ENCODE measurements at places on chromosomes 13 and 19. TPM values are rescaled to one million over a fixed set of nuclear protein-coding genes. Genes with fewer than 3 reads are reported as not detected.
A peak's percentile ranks its signal among the peaks of the same experiment; 100 is the strongest.

DNA sequence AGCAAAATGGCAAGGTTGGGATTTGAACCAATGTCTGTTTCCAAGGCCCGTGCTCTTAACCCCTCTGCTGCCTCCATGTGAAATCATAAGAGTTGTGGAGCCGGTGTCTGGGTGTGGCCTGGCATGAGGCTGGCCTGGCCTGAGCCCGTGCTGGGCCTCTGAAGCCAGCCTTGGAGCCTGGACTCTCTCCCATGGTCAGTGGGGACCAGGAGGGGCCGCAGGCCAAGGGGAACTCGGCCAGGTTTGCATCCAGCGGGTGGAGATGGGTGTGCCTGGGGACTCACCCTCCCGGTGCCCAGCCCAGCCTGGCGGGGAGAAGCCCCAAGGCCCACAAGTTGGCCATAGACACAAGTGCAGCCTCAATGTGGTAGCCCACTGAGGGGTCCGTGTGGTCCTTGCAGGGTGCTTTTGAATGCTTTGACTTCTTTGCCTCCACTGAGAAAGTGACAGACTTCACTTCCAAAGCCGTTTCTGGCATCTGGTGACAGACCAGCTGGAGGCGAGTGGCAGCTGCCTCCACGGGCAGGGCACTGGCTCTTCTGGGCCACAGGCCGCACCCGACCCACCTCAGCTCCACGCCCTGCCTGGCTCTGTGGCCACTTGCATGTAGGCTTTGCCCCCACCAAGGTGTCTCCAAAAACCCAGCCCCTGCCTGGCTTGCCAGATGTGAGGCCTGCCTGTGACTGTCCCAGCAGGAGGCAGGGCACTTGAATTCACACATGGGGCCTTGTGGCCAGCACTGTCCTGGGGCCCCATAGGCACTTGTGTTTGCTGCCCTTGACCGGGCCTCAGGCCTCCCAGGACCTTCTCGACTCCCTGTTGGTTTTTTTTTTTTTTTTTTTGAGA lies 26.2 kb upstream of the NCCRP1 start:
- H3K27ac ChIP-seq = no peak overlapping the region
- peaks cover 6% of the 10 kb centered on the region for H3K27me3 ChIP-seq
- H3K4me1 ChIP-seq = peaks cover 3% of the 10 kb centered on the region
- no peak overlapping the region for H3K4me3 ChIP-seq
- peaks cover 5% of the 10 kb centered on the region for H3K36me3 ChIP-seq

LILRB4 gene
- total RNA-seq = not detected

DNA sequence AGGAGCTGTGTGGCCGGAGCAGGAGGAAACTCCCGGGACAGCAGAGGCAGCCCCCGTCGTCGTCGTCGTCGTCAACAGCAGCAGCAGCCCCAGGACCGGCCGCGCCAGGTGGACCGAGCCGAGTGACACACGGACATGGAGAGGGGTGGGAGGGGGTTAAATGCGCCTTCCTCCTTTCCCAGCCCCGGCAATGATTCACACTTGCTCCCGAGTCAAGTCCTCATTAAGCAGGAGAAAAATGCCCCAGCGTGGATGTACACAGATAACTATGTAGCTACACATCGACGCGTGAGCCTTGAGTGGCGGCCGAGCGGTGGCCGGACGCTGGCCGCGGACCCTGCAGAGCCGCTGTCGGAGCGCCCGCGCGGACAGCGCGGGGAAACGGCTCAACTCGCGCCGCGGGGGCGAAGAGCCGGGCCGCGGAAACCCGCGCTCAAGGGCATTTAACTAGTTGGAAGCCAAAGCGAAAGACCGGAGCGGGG lies 645 bp downstream of the UBL3 start:
- peak overlapping the region; percentile 99 for H3K27ac ChIP-seq
- H3K36me3 ChIP-seq = peaks cover 5% of the 10 kb centered on the region
- peak; percentile 56 for DNase-seq
- peak overlapping the region; percentile 100 for H3K4me3 ChIP-seq
- H3K27me3 ChIP-seq = peaks cover 7% of the 10 kb centered on the region
- H3K4me1 ChIP-seq = peaks cover 19% of the 10 kb centered on the region

SELENOV gene
- 2.9 TPM for total RNA-seq

PDE4A gene
- total RNA-seq = 0.46 TPM

DNA sequence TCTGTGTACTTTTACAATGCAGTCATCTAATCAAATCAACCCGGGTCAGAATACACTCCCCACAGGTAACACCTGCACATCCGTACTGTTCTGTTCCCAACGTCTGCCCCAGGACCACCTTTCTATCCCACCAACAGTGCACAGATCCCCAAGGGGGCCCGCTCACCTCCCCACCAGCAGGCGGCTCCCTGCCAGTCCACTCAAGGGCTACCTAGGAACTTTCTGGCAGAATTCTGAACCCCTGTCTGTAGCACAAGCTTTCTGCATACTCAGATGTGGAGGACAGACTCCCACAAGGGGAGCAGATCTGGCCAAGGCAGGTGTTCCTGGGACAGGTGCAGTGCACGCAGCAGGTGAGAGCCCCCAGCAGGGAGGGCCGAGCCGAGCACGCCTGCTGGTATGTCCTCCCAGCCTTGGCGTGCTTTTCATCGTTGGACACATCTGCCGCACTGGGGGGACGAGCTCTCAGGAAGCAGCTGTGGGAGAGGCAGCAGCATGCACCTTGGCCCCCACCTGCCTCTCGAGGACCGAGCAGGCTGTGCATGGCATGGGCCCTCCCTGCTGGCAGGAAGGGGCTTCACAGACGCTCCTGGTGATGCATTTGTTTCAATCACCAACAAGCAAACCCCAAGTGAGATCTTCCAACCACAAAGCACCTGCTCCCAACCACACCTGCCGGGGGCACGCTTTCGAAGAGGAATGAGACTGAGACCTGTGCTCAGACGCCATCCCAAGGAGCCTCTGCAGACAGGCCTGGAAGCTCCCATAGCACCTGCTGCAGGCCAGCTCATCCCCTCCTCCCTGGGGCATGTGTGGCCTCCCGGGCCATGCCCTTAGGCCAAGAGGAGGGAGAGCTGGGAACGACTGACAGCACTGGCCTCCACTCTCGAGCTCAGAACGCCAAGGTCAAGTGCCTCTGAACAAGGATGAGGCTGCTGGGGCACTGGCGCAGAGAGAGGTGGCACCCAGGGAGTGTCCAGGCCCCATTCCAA lies 35.9 kb downstream of the RAB20 start:
- H3K27ac ChIP-seq = peak overlapping the region; percentile 42
- no peak for DNase-seq
- H3K36me3 ChIP-seq = peaks cover 3% of the 10 kb centered on the region
- no peaks in the 10 kb centered on the region for H3K4me1 ChIP-seq
- no peak overlapping the region for H3K4me3 ChIP-seq

GRCh38 chr19:34662919-34663318 lies 14.0 kb downstream of the SCGB2B2 start:
- no peaks in the 10 kb centered on the region for H3K36me3 ChIP-seq
- H3K4me1 ChIP-seq = no peaks in the 10 kb centered on the region
- peak overlapping the region; percentile 23 for H3K27ac ChIP-seq
- DNase-seq = peak; percentile 29

DNA sequence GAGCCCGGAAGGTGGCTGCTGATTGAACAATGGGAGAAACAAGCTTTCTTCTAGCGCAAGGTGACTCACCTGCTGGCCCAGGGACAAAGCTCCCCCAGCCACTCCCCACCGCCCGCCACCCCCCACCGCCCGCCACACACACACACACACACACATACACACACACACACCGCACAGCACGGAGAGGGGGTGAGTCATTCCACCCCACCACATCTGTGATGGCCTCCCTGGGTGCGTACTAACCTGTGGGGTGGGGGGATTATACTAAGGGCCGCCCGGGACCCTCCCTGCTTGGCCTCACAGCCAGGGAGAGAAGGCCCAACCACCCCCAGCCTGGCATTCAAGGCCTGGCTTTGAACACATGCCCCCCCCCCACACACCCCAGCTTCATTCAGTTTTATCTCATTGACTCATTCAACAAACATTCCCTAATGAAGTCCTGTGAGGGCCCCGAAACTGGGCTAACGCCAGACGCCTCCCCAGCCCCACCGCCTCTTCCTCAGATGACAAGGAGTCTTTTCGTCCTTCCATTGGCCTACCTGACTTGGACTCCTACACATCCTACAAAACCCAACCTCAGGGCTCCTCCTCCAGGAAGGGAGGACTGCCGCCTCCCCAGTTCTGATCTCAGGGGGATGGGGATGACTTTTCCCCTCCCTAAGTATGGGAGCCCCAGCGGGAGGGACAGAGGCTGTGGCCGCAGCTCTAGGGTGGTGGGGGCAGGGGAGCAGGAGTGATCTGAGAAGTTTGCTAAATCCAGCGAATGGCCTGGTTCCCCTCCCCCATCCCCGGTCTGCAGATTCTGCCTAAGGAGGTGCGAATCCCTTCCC lies 5.8 kb upstream of the ONECUT3 start:
- H3K36me3 ChIP-seq = no peaks in the 10 kb centered on the region
- H3K4me3 ChIP-seq = no peak overlapping the region
- H3K27ac ChIP-seq = no peak overlapping the region
- peaks cover 18% of the 10 kb centered on the region for H3K27me3 ChIP-seq
- H3K4me1 ChIP-seq = no peaks in the 10 kb centered on the region

- H3K27ac ChIP-seq = no peak overlapping the region
- peaks cover 22% of the 10 kb centered on the region for H3K4me1 ChIP-seq
- H3K4me3 ChIP-seq = peak overlapping the region; percentile 92
- peaks cover 15% of the 10 kb centered on the region for H3K27me3 ChIP-seq
- no peak for DNase-seq
- H3K36me3 ChIP-seq = peaks cover 5% of the 10 kb centered on the region
Observed at GRCh38 chr13:25171170-25171516, 945 bp downstream of the AMER2 start.

DNA sequence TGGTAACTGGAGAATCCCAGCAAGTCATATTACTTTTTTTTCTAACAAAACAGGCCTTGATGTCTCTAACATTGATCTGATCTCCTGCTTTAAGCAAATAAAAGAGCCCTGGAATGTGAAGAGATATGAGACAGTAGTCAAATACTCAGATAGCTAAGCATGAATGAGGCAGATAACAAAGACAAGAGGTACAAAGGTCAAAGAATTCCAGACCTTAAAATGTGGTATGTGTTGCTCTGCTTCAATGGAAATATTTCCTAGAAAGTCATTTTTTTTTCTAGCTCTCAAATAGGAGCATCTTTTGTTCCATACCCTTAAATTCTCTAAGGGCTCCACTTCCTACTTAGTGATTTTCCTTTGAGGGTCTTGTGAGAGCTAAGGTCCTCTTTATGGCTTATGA lies 54.6 kb downstream of the ZNF254 start:
- no peaks in the 10 kb centered on the region for H3K27me3 ChIP-seq
- no peak overlapping the region for H3K4me3 ChIP-seq
- H3K4me1 ChIP-seq = no peaks in the 10 kb centered on the region
- no peak for DNase-seq

- peaks cover 26% of the 10 kb centered on the region for H3K4me1 ChIP-seq
- no peak overlapping the region for H3K4me3 ChIP-seq
- peaks cover 18% of the 10 kb centered on the region for H3K36me3 ChIP-seq
- DNase-seq = no peak
Observed at GRCh38 chr13:48405875-48406274, 7.0 kb downstream of the LPAR6 start.

DNA sequence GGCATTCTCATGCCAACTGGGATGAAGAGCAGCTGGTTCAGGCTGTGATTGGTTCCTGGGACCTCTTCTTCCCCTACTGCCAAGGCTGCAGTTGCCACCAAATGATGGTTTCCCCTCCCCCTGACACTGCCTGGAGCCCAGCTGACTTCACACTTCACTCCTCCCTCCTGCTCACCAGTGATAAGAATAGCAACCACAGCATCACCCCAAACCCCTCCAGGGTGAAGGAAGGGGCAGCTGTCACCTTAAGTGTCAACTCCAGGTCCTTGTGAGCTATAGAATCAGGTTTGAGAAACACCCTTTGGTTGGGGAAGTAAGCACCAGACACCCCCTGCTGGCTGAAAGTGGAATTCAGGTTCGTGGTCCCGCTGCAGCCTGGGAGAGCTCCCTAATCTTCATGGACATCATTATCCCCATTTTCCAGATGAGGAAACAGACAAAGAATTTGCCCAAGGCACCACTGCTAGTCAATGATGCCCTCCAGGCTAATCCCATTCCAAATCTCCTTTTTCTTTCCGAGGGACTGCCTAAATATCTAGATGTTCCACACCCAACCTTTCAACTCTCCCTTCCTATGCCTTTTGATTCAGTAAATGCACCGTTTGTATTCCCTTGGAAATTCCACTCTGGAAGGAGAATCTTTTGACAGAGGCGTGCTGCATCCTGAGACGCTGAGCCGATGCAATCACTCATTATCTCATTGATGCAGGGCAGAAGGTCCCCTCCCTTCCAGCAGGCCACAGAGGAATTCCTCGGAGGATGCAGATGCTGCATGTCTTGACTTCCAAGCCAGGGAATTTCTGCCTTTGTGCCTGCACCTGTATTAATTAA lies 50.6 kb upstream of the UQCRFS1 start:
- no peaks in the 10 kb centered on the region for H3K36me3 ChIP-seq
- no peak overlapping the region for H3K4me3 ChIP-seq
- H3K27ac ChIP-seq = no peak overlapping the region
- peak; percentile 77 for DNase-seq
- H3K27me3 ChIP-seq = peaks cover 11% of the 10 kb centered on the region
- H3K4me1 ChIP-seq = no peaks in the 10 kb centered on the region

AP1M2 gene
- 7.5 TPM for total RNA-seq

- peaks cover 4% of the 10 kb centered on the region for H3K4me1 ChIP-seq
- H3K4me3 ChIP-seq = no peak overlapping the region
- DNase-seq = no peak
- no peak overlapping the region for H3K27ac ChIP-seq
Observed at GRCh38 chr19:39196320-39196719, 444 bp upstream of the NCCRP1 start.

DNA sequence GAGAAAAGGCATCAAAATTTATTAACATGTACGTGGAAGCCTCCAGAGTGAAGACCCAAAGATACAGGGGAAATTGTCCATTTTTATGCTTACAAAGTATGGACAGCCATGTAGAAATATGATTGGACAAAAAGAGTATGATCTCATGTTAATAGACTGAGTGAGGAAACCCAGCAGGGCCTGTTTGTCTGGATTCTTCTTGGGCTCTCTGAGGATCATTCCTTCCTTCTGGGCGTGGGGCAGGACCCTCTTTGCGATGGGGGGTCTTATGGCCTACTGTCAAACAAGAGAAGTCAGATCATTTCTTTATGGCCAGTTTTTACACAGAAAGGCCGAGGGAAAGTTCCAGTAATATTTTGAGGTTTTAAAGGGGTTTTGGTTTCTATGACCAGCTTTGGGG lies 110.8 kb downstream of the ESD start:
- H3K4me3 ChIP-seq = no peak overlapping the region
- DNase-seq = no peak
- H3K4me1 ChIP-seq = peaks cover 25% of the 10 kb centered on the region
- H3K36me3 ChIP-seq = no peaks in the 10 kb centered on the region

DNA sequence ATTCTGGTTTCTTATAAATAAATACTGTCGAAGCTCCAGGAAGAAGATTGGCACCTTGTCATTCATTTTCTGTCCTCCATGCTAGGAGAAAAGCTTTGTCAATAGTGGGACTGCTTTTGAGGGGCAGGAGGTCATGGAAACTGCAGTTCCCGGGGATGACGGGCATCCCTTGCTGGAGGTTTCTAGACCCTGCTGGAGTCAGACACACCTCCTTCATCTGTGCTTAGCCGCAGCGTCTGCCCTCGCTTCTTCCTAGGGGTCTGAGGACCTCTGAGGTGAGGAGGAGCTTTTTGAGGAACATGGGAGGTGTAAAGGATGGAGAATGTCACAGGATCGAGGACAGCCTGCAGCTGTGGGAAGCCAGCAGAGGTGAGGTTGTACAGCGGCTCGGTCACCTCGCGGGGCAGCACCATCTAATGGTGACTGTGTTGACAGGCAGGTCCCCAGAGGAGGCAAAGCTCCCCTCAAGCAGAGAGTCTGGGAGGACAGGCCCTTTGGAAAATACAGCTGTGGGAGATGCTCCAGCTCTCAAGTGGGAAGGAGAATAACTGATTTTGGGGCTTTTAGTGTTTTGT lies 172.7 kb upstream of the RNF113B start:
- peaks cover 5% of the 10 kb centered on the region for H3K27me3 ChIP-seq
- H3K4me3 ChIP-seq = no peak overlapping the region
- peaks cover 14% of the 10 kb centered on the region for H3K36me3 ChIP-seq
- peaks cover 14% of the 10 kb centered on the region for H3K4me1 ChIP-seq

All from endothelial cell (in vitro differentiated cells).